NCI-H524 (cell line): ENCODE measurements at places on chromosomes 16 and 17.

DNA sequence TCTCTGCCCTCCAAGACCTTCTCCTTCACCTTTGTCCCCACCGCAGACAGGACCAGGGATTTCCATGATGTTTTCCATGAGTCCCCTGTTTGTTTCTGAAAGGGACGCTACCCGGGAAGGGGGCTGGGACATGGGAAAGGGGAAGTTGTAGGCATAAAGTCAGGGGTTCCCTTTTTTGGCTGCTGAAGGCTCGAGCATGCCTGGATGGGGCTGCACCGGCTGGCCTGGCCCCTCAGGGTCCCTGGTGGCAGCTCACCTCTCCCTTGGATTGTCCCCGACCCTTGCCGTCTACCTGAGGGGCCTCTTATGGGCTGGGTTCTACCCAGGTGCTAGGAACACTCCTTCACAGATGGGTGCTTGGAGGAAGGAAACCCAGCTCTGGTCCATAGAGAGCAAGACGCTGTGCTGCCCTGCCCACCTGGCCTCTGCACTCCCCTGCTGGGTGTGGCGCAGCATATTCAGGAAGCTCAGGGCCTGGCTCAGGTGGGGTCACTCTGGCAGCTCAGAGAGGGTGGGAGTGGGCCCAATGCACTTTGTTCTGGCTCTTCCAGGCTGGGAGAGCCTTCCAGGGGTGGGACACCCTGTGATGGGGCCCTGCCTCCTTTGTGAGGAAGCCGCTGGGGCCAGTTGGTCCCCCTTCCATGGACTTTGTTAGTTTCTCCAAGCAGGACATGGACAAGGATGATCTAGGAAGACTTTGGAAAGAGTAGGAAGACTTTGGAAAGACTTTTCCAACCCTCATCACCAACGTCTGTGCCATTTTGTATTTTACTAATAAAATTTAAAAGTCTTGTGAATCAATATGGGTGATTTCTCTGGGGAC is 12.2 kb downstream of the CX3CL1 start:
- DNase-seq = no peak

GRCh38 chr17:39969375-39969774 is 6.6 kb downstream of the GSDMA start:
- no peak for DNase-seq

GRCh38 chr17:57109393-57110151 is 24.5 kb downstream of the AKAP1 start:
- DNase-seq = no peak

DNA sequence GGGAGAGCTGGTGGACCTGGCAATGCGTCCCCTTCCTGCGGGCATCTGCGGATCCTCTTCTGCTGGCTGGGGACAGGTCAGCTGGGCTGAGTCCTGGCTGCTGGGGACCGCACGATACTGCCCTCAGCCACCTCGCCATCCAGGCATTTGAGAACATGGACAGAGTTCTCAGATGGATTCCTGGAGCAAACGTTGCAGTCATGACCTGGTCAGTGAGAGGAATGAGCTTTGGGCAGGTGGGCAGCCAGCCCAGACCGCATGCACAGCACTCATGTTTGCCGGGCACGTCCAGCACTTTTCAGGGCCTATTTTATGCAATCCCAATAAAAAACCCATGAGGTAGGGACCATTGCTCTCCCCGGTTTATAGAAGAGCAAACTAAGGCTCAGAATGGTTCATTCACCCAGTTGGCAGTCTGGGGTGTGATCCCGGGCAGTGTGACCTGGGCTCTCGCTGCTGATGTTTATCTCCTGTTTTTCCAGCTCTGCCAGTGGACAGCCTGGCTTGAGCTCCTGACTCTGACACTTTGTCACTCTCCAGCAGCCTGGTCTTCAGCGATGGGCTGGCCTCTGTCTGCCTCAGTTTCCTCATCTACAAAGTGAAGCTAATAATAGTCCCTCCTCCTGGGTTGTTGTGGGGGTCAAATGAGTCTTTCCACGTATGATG is 294.7 kb downstream of the IRF8 start:
- DNase-seq = no peak

- DNase-seq = no peak
Observed at GRCh38 chr17:19371259-19372010, 6.9 kb upstream of the MAPK7 start.

DNA sequence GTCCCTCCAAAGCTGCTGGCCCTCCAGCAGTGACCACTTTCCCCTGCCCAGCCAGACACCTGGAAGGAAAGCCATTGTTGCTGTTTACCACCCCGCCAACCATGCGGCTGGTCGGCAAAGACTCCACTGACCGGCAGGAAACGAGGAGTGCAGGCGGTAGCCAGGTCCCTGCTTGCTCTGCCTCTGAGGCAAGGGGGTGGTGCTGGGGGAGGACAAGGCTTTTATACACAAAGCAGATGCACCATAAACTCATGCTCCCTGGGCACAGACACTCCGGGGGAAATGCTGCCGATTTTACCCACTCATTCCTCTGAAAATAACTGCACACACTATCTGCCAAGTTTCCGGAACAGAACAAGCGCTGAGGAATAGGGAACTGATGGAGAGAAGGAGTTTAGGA is 62.8 kb upstream of the GRIN2A start:
- DNase-seq = no peak

DNA sequence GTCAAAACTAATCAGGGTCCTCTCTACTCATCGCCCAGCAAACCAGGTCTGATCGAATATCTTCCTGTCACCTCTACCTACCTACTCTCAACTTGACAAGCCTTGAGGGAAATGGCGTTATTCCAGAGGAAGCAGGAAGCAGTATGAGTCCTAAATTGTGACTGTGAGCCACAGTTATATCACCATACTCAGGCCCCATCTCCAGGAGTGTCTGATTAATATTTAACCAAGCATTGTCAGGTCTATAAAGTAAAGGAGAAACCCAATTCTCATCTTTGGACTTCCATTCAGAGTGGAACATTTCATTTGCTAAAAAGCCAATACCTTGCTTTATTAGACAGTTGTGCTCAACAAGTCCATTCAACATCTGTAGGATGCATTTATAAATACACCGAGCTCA is 17.8 kb upstream of the CLEC3A start:
- no peak for DNase-seq

- DNase-seq = no peak
Observed at GRCh38 chr17:74558882-74559519, 8.3 kb downstream of the CD300H start.

DNA sequence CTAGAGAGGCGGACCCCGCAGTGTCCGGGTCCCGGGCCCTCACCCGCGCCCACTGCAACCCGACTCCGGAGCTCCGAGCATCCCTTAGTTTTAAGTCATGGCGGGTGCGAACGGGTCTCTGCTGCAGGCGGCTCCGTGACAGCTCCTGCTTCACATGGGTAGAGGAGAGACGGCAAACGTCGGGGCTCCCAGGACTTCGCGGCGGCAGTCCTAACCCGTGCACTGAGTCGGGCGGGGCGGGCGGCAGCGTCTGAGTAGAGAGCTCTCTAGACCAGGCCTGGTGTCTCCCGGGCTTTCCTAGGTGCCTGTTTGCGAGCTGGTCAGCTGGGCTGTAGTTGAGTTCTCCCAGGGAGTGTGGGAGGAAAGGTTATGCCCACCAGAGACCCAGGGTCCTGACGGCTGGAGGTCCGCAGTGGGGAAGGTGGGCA is 345 bp downstream of the TSC2 start:
- no peak for DNase-seq

DNA sequence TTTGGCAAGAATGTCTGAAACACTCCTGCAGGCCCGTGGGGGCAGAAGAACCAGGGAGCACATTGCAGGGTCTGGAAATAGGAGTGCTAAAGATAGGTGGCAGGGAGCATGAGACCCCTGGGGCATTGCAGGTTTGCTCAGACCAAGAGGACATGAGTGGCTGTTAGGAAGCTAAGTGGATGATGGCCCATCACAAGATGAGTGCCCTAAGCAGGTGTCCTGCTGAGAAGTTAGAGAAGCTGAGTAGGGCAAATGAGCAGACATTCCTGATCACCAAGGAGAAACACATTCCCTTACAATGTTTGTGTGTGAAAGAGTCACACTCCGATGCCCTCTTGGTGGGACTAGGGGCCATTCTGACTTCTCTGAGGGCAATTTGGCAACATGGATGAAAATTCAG is 9.9 kb downstream of the MLYCD start:
- no peak for DNase-seq

DNA sequence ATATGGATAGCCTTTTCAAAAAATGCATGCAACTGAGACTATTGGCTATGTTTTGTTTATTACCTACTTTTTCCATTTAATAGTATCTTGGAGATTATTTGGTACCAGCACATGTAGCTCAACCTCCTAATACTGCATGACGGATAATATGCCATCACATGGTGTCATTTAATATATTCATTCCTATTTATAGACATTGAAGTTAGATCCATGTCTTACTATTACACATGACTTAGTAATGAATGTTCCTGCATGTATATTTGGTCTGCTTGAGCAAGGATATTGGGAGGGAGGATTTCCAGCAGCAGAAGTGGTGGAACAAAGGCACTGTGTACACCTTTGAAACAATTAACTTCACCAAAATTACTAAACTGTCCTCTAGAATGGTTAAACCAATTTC is 561.3 kb downstream of the WWOX start:
- no peak for DNase-seq

- DNase-seq = no peak
Observed at GRCh38 chr16:78284326-78284725, 184.9 kb downstream of the WWOX start.

DNA sequence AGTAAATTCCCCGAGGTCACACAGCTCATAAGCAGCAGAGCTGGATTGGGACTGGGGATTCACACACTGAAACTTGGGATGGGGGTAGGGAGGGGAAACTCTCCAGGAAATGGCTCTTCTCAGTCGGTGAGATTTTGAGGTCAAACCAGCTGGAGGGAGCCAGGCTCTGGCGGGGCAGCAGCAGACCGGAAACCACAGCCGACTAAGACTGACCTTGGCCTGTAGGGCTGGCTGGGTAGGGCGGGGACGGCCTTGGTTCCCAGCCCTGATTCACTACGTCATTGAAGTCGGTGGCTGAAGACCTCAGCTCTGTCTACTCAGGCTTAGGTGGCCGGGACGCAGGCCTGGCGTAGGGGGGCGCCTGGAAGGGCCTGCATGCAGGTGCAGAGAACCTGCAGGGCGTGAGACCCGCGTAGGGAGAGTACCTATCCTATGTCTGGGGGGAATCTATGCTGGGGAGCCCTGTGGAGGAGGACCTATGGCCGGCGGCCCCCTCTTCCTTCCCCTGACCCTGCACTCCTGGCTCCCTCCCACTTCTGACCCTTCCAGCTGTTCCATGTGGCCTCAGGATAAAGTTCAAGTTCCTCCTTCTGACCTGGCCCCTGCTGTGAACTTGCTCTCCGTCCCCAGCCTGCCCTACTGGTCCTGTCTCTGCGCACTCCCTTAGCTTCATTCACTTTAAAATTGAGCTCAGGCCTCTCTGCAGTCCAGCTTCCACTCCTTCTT is 11.9 kb upstream of the SLC4A1 start:
- DNase-seq = no peak

DNA sequence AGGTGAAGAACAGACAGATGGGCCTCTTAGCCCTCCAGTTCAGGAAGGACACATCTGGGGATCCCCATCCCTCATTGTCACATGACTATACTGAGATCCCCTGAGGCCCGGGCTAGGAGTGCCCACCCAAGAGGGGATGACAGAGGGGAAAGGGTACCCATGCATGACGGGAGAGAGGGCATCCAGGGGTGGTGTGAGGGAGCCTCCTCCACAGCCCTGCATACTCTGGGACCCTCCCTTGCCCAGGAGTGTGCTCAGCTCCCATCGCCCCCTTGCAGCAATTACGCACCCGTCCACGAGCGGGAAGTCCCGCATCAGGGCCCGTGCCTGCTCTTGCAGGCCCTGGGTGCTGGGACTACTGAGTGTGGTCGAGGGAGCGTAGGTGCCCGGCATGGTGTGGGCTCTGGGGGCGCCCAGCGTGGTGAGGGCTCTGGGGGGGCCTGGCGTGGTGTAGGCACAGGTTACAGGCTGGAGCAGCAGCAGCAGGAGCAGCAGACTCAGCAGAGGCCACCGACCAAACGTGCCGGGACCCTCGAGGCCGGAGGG is 6.5 kb downstream of the DPEP2 start:
- no peak for DNase-seq

- no peak for DNase-seq
Observed at GRCh38 chr16:71885261-71885650, 1.3 kb upstream of the ZNF821 start.

DNA sequence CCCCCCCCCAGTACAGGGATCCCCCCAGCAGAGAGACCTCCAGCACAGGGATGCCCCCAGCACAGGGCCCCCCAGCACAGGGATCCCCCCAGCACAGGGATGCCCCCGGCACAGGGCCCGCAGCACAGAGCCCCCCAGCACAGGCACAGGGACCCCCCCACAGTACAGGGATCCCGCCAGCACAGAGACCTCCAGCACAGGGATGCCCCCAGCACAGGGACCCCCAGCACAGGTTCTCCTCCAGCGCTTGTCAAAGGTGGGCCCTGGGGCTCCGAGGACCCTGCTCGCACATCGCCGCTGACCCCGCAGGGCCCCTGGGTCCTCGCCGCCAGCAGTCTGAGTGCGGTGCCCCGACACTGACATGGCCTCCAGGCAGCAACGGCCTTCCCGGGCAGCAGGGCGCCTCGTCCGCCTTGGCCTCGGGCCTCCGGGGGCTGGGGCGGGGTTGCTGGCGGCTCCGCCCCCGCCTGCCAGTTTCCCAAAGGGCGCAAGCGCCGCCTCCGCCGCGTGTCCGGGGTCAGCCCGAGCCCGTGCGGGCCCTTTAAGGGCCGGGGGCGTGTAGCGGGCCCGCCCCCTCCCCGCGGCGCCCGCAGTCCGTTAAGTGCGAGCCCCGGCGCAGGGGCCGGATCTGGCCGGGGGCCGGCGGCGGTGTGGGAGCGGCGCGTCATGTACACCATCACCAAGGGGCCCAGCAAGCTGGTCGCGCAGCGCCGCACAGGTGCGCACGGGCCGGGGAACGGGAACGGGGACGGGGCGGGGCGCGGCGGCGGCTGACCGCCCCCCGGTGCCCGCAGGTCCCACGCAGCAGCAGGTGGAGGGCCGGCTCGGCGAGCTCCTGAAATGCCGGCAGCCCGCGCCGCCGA is at the start of gene MCRIP2:
Gene MCRIP2 (plus strand): TSS at position 503 of the 863 bp plus-strand sequence. CDS start 164 bp downstream, at position 667.
- peak; percentile 50 for DNase-seq

- DNase-seq = no peak
Observed at GRCh38 chr17:16987830-16988601, 16.1 kb upstream of the TNFRSF13B start.

GRCh38 chr17:27631897-27632725 is 1.1 kb downstream of the LGALS9 start:
- DNase-seq = no peak

DNA sequence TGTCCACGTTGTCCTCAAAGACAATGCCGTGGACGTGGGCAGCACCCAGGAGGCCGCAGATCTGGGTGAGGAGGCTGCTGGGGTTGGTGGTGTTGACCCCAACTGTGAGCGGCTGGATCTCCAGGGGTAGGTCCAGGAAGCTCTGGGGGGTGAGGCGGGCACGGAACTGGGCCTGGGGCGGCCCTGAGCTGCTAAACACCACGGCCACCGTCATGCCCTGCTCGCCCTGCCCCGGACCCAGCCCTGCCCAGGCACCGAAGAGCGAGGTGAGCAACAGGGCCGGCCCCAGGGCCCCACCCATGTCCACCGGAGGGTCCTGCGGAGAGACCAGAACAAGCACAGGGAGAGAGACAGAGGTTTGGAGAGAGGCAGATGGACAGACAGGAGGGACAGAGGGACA is 4.9 kb downstream of the GRIN2C start:
- DNase-seq = no peak
